ENCODE measurements at places on chromosomes 1 and 21. TPM values are rescaled to one million over a fixed set of nuclear protein-coding genes. Genes with fewer than 3 reads are reported as not detected.

LCE6A gene
- not detected for polyA plus RNA-seq

SLFNL1 gene
- polyA plus RNA-seq: 0.23 TPM

DDR2 gene
- 21.0 TPM for polyA plus RNA-seq

TDRKH gene
- polyA plus RNA-seq: 9.8 TPM

NEK2 gene
- 23.6 TPM for polyA plus RNA-seq

ARHGEF10L gene
- polyA plus RNA-seq: 52.0 TPM

PRDX1 gene
- 376 TPM for polyA plus RNA-seq

FCRLA gene
- 0.22 TPM for polyA plus RNA-seq

SEMA6C gene
- polyA plus RNA-seq: 29.8 TPM

LENEP gene
- 0.42 TPM for polyA plus RNA-seq

THEM5 gene
- 1.5 TPM for polyA plus RNA-seq

S100A5 gene
- 1.2 TPM for polyA plus RNA-seq

Measured in renal cortex interstitium (tissue), 15 donors.